ENCODE measurements at places on chromosomes 11 and 22.

DNA sequence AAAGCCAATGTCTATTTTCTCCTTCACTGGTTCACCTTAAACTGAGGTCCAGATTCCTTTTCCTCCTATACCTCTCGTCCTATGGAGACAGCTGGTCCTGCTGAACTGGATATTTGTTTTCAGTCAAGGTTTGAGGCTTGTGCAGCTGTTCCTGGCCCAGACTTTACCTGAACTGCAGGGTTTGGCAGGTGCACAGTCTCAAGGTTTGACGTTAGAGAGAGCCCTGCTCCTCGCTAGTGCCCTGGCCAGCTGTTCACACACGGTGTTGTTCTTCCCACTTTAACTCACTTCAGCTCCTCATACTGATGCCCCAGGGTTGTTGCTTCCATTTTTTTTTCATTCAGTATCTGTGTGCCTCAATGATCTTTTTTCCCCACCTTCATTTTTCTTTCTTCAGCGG, 74.0 kb upstream of the TTC12 start:
- no peak for DNase-seq

DNA sequence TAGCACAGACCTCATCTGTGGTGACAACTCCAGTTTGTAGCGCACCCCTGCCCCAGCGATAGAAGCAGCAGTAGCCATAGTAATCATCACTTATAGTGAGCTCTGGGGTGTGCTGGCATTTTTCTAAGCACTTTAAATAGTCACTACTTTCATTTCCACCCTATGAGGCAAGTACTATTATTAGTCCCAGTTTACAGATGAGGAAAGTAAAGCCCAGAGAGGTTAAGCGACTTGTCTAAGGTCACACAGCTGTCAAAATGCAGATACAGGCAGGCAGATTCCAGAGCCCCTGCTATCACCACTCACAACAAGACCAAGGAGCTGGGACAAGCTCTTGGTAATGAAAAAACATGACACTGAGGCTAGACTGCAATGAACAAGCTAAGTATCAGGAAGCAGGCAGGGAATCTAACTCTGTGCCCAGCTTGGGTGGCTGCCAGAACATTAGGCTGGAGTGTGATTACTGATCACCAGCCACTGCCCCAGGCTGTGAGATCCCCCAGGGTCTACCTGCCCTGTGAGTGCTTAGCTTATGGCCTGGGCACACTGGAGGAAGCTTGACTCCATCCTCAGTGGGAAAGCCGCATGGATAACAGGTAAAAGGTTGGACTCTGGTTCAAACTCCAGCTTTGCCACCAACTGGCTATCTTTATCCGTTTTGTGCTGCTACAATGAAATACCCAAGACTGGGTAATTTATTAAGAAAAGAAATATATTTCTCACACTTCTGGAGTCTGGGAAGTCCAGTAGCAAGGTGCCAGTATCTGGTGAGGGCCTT, 561.1 kb downstream of the MN1 start:
- no peak for DNase-seq

- DNase-seq: peak; percentile 81
Measured at GRCh38 chr11:93099806-93100205, 98.0 kb downstream of the SLC36A4 start.

GRCh38 chr11:13674799-13675509, 6.5 kb downstream of the FAR1 start:
- DNase-seq: peak; percentile 56

- peak; percentile 41 for DNase-seq
Measured at GRCh38 chr11:66846671-66847091, 3.4 kb downstream of the RCE1 start.

- peak; percentile 36 for DNase-seq
Measured at GRCh38 chr11:88284336-88285050, 53.0 kb downstream of the CTSC start.

GRCh38 chr11:96221244-96222070, 121.5 kb downstream of the MAML2 start:
- DNase-seq: no peak

- DNase-seq: no peak
Measured at GRCh38 chr11:46894506-46894905, 23.8 kb downstream of the LRP4 start.

DNA sequence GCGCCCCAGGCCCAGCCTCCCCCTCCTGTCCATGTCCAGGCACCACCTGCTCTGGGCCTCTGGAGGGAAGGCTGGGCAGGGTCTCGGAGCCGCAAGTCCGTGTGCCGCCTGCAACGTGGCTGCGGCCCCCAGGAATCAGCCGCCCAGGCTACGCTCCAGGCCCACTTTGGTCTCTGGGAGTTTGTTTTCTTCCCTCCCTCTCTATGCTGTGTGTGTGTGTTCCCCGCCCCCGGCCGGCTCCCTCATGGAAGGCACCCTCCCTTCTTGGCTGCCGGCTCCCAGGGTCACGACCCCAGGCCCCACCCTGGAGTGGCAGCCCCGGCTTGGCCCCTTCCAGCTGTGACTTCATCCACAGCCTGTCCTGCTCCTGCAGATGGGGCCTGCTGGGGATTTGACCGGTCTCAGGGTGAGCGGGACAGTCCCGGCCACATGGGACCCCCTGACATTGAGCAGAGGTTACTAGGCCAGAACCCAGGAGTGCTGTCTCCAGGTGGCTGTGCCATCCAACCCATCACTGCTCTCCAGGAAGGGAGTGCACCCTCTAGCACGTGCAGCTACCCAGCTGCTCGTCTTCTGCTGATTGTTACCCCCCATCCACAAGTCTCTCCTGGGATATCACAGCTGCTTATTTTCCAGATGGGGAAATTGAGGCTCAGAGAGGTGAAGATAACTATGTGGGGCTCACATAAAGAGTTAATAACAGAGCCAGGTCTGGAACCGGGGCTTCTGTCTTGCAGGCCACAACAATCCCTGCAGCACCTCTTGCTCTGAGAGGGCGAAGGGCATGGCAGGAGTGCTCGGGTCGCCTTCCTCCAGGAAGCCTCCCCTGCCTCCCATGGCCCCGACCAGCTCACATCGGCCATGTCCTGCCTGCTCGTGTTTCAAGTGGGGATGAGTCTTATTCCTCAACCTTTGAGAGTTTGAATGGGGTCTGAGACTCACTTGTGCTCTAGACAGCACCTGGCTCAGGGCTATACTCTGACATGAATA, 2.8 kb upstream of the LIF start:
- no peak for DNase-seq

DNA sequence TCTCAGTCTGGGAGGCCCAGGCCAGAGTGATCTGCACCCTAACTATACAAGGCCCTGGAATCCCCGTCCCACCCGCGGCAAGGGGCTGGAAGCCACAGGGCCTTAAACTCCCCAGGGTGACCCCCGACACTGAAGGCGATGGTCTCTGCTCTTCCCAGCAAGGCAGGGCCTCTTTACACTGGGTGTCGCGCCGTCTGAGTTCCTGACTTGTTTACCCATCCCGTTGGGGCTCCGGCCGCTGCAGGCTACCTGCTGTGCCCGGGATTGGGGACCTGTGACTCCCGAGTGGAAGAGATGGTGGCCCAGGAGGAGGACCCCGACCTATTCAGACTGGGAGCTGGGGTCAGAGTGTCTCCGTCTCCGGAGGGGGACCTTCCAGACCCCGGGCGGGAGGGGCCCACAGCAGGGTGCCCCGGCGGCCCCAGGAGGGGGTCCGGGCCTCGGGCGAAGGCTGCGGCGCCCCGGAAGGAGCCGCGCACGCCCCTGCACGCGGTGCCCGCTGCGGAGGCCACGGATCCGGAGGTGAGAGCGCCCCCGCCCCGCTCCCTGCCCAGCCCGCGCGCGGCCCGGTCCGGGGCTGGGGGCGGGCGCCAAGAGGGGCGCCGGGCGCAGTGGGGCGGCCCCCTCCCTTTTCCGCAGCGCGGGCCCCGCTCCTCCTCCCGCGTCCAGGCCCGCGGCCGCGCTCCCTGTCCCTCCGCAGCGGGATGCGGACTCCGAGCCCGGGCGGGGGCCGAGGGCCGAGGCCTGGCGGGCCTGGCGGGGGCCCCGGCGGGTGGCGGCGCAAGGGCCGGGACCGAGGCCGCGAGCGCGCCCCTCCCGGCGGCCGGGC, 560 bp upstream of the MPPED1 start:
- no peak for DNase-seq

DNA sequence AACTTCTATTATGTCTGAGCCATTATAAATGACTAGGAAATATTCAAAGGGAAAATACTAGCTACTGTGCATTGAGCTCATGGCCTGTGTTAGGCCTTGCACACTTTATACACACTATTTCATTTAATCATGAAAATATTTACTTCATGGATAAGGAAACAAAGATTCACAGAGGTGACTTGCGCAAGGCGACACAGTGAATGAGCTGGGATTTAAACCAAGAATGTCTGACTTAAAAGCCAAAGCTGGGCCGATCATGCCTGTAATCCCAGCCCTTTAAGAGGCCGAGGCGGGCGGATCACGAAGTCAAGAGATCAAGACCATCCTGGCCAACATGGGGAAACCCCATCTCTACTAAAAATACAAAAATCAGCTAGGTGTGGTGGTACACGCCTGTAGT, 231.5 kb downstream of the MIAT start:
- DNase-seq: peak; percentile 40

DNA sequence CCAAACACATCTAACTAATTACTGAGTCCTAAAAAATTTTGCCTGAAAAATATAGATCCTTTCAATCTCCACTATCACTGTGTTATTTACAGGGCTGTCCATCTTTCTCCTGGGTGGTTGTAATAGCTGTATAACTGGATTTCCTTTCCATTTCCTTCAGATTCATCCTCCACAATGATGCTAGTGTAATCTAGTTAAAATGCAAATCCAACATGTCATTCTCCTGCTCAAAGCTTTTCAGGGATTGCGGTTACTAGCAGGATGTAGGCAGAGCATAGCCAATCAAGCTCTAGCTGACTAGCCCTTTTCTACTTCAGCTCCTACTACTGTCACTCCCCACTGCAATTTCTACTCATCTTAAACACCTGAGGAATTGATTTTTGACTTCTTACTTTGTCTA, 283.0 kb downstream of the RAB38 start:
- no peak for DNase-seq

DNA sequence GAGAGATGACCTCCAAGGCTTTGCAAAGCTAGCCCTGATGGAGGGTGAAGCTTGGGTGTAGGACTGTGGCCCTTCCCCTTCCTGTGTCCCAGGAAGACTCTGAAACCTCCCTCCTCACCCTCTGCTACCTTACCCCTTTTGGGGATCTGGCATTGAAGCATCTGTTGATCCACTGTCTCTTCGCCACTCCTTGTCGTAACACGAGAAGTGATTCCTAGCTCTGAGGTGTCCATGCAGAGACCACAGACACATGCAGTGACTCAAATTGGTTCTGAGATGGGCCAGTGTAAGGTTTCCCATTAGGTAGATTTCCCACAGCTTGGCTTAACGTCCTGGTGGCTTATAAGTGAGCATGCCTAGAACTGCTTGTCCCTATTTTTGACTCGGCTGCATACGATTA, 101.4 kb downstream of the ZBTB16 start:
- peak; percentile 64 for DNase-seq

DNA sequence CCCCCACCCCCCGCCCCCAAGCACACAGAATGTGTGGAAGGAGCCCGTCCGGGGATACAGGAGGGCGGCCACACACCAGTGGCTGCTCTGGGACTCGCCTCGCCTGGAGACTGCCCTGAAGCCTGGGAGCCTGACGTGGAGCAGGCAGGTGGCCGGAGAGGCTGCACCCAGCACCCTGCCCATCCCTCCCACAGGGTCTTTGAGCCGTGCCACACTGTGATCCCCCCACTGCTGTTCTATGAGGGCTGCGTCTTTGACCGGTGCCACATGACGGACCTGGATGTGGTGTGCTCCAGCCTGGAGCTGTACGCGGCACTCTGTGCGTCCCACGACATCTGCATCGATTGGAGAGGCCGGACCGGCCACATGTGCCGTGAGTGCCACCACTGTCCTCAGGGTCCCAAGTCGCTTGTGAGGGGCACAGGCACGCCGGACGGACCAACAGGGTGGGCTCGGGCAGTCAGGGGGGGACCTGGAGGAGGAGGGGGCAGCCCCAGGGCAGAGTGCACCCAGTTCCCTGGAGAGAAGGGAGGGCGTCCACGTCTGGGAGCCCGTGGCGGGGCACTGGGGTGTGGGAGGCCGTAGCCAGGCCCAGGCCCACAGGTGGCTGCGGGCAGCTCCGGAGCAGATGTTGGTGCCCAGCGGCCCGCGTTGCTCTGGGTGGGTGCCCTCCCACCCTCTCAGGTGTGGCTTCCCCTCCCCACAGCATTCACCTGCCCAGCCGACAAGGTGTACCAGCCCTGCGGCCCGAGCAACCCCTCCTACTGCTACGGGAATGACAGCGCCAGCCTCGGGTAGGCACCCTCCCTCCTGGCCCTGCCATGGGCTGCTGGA, 27.0 kb upstream of the MUC5B start:
- DNase-seq: no peak

DNA sequence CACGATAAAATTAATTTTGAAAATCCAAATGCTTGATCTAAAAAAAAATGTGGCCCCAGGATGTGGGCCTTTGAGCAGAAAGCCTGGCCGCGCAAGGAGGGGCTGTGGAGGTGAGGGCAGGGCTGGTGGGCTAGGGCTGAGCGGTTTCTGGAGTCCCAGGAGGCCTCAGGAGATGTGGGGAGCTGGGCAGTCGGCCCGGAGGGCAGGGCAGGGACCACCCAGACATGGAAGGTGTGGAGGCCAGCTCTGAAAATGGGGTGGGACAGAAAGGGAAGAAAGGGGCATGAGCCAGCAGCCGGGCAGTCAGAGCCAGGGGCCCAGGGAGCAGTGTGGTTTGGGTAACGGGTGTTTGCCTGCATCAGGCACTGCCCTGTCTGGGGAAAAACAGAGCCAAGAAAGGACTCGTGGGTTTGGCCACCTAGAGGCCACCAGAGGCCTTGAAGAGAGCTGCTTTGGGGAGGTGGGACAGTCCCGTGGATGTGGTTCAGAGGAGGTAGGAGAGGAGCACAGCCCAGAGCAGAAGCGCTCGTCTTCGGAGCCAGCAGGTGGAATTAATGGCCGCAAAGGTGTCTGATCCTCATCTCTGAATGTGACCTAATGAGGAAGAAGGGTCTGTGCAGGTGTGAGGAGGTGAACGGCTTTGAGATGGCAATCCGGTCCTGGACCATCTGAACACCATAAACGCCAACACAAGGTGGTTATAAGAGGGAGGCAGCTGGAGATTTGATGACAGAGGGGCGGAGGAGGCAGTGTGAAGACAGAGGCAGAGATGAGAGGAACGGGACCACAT, 50.2 kb downstream of the IGF2 start:
- no peak for DNase-seq

DNA sequence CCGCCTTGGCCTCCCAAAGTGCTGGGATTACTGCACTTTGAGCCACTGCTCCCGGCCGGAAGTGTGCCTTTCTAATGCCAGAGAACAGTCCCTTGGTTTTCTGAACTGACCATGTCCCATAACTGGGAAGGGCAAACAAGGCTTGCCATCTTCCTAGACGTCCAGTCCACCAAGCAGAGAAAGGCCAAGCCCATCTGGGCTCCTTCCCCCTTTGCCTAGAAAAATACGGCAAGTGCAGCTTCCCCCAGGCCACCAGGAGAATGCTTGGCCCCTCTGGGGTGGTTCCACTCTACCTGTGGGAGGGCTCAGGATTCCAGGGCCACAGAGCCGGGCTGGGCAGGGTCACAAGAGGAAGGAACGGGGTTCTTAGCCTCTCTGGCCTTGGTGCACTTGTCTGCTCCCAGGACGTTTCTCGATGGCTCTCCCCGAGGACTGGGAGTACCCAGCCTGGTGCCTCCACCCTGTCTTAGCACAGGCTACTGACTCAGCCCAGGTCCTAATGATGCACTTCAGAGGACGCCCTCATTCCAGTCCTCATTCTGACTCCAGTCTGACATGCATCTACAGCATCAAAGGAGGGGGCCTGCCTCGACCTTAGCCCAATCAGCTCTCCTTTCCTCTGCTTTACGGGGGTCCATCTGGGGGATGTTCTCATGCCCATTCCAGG, 1.2 kb downstream of the USP2 start:
- no peak for DNase-seq

All from iris pigment epithelial cell (primary cell).